ENCODE measurements at places on chromosomes 4 and X.

GRCh38 chr4:40550196-40550595 lies 79.5 kb downstream of the RBM47 start:
- no peak for DNase-seq

GRCh38 chr4:158043971-158044618 lies 128.7 kb downstream of the GASK1B start:
- no peak for DNase-seq

GRCh38 chr4:7932287-7932686 lies 7.4 kb downstream of the AFAP1 start:
- DNase-seq, result no peak

DNA sequence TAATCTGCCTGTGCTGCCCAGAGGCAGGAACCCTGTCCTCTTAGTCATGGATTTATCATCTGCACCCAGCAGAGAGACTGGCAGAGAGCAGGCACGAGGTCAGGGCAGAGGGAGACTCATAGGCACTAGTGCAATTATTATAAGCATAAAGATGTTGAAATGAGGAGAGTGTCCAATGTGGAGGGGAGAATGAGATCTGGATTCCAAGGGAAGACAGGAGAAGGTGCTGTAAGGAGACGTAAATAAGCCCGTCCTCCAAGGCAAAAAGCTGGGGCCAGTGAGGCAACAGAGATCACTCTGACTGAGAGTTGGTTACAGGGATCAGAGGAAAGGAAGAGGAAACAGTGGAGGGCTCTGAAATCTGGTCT lies 406.2 kb downstream of the MAPK10 start:
- no peak for DNase-seq

DNA sequence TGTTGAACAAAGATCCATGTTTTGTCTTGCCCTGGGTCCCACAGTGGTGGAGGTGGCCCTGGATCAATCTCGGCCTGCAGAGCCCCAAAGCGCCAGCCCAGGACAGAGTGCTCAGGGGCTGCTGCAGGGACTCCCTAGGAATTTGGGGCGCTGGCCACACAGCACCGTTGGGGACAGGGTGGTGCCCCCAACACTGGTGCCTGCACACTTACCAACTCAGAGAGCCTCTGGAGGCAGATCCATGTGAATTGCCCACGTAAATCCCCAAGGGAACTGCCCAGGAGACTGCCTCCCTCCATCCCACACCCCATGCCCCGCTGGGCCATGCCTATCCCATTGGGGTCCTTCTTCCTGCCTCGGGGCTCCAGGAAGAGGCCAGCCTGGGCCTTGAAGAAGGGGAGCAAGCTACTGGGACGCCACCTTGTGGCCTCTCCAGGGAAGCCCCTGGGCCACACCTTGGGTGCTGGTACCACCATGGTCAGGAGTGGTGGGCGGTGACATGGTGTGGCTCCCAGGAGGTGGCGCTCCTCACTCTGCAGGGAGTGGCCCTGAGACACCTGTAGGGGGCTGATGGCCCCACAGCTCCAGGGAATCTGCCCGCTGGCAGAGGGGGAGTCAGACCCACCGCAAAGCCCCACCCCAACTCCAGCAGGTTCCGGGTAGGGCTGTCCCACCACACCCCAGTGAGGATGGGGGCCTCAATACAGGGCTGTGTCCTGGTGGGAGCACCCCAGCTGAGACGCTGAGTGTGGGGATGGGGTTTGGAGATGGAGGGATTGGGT lies 22.8 kb downstream of the CFAP99 start:
- DNase-seq, result no peak

DNA sequence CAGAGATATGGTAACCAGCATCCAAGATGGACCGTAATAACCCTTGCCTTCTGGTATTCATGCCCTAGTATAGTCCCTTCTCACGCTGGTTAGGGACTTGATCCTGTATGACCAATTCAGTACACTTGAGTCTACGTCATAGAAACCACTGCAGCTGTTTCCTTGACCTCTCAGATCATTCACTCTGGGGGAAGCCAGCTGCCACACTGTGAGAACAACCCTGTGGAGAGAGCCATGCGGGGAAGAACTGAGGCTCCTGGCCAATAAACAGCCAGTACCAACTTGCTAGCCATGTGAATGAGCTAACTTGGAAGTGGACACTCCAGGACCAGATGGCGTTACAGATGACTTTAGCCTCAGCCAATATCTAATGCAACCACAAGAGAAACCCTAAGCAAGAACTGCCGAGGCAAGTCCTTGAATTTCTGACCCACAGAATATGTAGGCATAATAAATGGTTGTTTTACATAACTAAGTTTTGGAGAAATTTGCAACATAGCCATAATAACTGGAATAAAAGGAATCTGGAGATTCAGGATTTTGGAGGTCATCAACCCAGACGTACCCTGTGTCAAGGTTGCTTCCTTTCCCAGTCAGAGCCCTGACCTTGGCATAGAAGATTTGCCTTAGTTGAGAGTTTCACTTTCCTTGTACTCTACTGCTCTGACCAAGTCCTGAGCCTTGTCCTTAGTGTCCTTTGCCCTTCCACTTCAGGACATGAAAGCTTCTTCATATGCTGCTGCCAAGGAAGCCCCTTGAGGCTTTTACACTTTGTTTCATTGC lies 87.3 kb upstream of the ZNF81 start:
- no peak for DNase-seq

Measured in C1 segment of cervical spinal cord (tissue), 14 donors.